NCI-H524 (cell line): ENCODE measurements at places on chromosomes 16 and 17.

DNA sequence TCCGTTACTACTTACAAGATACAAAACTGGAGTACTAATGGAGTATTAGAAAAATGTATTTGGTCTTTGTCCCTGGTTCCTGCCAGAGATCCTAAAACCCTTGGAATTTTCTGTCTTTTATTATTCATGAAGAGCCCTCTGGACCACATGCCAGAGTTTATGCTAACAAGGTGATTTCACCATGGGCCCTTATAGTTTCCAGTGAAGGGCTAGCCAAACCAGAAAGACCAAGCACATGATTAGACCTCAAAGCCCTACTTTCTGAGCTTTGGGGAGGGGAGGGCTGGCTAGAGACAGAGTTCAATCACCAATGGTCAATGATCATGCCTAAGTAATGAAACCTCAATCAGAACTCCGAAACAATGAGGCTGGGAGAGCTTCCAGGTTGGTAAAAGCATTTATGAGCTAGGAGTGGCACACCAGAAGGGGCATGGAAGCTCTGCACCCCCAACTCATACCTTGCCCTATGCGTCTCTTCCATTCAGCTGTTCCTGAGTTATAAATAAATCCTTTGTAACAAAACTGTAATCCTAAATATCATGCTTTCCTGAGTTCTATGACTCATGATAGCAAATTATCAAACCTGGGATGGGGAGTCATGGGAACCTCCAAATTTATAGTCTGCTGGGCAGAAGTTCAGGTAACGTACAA, 10.4 kb downstream of the DCUN1D3 start:
- DNase-seq: no peak

DNA sequence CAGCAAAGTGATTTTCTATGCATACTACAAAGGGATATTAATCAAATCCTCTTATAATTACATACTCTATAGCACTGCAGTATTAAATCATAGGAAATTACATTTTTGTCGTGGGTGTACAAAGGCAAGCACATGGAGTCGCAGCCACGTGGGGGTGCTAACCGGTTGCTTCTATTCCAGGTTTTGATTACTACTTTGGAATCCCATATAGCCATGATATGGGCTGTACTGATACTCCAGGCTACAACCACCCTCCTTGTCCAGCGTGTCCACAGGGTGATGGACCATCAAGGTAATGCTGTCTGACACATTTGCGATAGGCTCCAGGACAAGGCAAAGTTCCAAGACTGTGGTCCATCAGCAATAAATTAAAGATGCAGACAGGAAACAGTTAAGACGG, 60.1 kb downstream of the ARSG start:
- no peak for DNase-seq

DNA sequence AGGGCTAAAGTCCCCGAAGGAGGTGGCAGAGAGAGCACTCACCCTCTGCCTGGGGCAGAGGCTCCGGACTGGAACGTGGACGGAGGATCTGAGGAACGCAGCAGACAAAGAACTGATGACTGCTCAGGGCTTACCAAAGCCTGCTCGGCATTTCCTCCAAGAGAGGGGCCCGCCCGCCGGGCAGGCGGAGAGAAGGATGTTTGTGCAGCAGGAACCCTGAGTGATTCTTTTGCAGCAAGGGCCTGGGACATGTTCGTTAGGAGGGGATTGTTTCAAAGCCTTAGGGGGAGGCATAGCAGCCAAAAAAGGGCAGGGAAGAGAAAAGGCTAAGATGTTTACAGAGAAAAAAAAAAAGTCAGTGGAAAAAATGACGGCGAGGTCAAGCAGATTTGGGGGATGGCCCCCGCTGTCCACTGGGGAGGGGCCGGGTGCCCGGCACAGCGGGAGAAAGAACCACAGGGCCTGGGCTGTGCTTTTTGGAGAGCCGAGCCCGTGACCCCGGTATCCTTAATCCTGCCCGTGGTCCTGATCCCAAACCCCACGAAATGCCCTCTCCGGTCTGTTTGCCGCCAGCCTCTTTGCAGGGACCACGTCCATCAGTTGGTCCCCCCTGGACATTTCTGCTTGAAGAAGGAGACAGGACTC, 129.3 kb downstream of the NTN1 start:
- no peak for DNase-seq

- DNase-seq: peak; percentile 72
These were observed 14.9 kb downstream of the ITPRIPL2 start for GRCh38 chr16:19128454-19129200.

DNA sequence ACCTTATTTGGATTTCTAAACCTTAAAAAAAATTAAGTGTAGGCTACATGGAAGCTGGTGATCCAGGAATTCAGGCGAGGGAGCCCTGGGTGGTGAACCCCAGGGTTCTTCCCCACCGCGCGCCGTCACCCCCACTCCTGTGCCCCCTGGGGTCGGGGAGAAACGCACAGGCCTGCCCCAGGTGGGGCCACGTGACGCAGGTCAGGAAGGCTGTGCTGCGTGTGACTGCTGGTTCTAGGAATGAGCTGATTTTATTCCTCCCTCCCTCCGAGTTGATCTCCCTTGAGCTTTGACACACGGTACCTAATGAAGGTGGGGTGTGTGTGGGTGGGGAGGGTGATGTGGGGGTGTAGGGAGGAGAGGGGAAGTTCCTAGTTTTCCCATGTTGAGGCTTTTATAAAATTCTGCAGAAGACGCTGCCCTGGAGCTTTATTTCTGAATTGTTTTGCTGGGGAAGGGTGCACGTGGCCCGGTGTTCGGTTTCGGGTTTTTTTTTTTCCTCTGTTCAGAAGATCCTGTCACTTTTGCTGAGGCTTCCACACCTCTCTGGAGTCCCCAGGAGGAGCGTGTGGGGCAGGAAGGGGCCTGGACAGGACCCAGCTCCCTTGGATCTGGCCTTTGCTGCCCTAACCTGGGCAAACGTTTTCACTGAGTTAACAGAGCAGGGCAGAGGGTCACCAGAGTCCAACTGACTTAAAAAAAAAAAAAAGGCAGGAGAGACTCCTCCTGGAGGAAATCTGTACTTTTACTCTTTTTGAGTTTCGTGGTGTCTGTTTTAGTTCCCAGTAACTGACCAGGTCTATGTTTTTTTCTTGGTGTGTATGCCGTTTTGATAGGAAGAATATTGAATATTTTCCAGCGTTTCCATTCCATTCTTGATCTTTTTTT, 55.8 kb upstream of the GSE1 start:
- peak; percentile 69 for DNase-seq

GRCh38 chr17:79075446-79075750, 774 bp downstream of the ENGASE start:
- DNase-seq: no peak

GRCh38 chr16:86355531-86355930, 154.8 kb upstream of the FOXF1 start:
- no peak for DNase-seq

GRCh38 chr17:4234401-4234800, 29.4 kb downstream of the ANKFY1 start:
- no peak for DNase-seq

GRCh38 chr17:76547183-76547641, 7.4 kb downstream of the PRCD start:
- DNase-seq: peak; percentile 93

DNA sequence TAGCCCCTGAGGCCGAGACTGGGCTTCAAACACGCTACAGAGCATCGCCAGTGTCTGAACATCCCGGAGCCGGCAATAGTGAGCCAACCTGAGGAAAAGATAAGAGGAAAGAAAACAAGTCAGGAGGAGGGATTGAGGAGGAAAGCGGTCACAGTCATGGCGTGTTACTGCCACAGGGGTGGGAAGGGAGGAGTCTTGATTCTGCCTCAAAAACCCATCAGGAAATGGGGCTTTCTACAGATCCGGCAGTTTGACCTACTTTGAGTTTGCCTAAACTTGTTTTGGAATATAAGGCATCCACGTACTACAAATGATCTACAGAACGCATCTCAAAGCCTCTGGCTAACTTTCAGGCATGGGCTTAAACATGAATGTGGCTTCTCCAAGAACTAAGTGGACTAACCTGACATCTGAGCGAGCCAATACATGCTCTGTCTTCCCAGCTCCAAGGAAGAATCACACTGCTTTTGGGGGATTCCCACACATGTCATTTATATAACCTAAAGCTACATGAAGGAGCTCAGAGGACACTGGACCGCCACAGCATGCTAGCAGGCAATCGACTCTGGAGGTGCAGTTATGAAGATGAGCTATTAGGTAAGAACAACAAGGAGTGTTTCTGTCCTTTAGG, 96.6 kb downstream of the WDR59 start:
- no peak for DNase-seq

- DNase-seq: no peak
These were observed 173.4 kb upstream of the CIBAR2 start for GRCh38 chr16:85285681-85286065.

DNA sequence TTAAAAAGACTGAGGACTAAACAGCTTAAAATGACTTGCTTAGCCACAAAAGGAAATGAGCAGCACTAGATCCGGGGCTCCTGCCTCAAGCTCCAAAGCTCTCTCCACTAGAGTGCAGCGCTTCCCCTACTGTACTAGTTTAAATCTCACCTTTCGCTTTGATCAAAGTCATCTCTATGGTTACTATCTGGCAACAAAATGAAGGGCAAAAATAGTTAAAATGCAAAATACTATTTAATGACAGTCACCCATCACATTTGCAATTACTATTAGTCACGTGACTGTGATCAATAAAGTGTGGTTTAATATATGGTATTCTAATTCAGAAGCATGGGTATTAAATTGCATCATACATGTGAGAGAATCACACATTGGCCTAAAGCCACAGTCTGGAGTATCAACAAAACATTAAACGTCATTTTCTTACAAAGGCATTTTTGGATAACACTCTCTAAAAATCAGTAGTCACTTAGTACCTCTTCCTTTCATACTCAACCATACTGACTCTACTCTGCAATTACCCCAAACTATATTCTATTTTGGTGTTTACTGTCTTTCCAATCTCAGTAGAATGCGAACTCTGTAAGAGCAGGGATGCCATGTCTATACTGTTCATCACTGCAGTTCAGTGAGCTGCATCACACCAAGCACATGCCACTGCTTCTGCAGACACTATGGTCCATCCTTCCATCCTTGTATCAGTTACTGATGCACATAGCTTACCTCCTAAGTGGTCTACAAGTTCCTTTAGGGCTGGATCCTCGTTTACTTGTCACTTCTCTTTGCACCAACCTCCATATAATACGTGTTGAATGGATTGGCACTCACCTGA, 6.2 kb downstream of the PSMD12 start:
- DNase-seq: peak; percentile 49

DNA sequence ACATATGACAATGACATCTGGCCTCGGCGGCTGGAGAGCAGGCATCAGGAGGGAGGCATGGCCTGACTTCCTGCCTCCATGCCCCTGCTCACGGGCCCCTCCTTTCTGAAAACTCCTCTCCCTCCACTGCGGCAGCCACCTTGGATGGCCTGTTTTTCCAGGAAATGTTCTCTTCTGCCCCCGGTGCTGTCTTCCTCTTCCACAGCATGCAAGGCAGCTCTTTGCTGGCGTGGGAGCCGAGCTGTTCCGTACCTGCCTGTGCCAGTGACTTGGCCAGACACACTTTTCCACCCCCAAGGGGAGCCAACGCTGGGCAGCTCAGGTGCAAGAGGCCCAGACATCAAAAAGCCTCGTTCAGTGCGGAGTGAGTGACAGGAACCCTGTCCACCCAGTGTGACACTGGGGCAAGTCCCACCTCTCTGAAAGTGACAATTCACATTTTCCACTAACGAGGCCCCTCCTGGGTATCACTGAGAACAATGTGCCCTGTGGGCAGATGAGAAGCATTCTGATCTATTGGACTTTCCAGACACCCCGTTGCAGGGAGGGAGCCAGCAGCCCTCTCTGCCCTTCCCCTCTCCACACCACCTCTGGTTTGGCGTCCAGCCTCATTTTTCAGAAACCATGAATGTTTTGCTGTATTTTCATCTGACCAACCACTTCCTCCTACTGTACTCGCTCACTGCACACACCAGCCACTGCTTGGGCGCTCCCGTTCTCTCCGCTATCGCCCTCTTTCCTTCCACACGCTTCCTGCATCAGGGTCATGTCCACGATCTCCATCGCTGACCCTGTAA, 31.2 kb downstream of the NSMCE1 start:
- DNase-seq: peak; percentile 83

GRCh38 chr16:11484691-11485258, 101.9 kb downstream of the LITAF start:
- DNase-seq: no peak

DNA sequence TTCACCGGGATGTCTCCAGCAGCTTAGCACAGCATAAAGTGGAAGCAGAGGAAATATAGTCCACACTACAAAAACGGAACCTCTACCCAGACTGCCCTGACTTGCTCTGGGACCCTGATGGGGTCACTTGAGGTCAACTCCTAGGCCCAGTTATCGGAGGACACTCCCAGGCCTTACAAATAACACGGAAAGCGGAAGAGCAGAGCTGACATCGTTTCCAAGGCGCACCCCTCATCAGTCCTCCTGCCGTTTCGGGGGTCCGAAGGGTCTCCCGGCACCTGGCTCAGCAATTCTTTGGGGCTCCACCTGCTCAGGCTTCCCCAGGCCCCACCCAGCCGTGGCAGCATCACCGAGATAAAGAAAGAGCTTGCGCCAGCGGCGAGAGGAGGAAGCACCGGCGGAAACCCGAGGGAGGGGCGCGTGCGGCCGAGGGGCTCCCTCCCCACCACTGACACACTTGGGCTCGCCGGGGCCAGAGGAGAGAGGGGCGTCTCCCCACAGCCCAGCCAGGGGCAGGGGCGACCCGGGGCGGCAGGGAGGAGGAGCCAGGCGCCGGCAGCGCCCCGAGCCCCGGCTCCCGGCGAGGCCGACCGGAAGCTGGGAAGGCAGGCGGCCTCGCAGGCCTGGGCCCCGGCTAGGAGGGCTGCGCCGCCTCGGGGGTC, 727 bp downstream of the CORO7 start:
- peak; percentile 29 for DNase-seq

GRCh38 chr16:1614456-1615102, 2.4 kb downstream of the CRAMP1 start:
- DNase-seq: no peak

DNA sequence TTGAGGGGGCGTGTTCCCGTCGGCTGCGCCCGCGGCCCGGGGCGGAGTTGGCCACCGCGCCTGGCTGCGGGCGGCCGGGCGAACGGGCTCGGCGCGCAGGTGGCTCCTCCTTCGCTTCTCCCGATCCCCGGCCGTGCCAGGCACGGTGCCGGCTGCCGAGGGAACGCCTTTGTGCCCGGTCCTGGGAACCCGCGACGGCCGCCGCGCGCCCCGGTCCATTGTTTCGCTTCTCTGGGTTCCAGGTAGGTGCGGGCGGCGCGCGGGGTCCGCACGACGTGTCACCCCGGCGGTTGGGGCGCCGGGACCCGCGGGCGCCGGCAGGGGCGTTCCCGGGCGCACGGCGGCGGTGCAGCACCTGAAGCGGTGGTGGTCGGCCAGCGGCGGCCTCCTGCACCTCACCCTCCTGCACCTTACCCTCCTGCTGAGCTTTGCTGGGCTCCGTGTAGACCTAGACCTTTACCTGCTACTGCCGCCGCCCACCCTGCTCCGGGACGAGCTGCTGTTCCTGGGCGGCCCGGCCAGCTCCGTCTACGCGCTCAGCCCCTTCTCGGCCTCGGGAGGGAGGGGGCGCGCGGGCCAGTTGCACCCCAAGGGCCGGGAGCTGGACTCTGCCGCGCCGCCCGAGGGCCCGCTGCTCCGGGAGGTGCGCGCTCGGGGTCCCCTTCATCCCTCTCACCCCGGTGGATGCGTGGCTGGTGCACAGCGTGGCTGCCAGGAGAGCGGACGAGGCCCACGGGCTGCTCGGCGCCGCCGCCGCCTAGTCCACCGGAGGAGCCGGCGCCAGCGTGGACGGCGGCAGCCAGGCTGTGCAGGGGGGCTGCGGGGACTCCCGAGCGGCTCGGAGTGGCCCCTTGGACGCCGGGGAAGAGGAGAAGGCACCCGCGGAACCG, 99.9 kb downstream of the EFCAB13 start:
- no peak for DNase-seq
